ENCODE measurements at places on chromosomes 12 and 14.

DNA sequence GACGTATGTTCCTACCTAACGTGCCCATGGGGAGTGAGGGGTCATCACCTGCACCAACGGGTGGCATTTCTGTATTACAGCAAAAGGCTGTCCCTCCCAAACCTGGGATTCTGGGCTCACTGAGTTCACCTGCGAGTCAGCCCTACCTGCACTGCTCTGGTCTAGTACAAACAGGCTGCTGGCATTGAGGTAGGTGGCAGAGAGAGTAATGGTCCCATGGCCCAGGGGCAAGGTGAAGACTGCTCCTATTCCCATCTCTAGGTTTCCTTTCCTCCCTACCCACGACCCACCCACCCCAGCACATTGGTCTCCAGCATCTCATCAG lies 421 bp downstream of the SUOX start:
- DNase-seq = no peak

DNA sequence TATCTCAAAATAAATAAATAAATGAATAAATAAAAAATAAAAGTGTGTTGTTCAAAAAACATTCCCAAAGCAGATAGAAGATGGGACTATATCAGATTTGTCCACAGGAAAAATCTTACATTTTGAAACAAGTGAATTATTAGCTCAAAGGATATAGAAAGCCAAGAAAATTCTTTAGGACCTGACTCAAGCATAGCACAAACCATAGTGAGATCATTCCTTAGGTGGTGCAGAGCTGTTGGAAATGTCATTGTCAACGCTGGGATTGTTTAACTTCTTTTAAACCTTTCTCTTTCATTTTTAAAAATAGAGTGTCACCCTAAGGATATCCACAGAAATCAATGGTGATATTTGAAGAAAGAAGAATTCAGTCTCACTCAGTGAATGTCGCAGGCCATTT lies 43.5 kb downstream of the DRAM1 start:
- no peak for DNase-seq

DNA sequence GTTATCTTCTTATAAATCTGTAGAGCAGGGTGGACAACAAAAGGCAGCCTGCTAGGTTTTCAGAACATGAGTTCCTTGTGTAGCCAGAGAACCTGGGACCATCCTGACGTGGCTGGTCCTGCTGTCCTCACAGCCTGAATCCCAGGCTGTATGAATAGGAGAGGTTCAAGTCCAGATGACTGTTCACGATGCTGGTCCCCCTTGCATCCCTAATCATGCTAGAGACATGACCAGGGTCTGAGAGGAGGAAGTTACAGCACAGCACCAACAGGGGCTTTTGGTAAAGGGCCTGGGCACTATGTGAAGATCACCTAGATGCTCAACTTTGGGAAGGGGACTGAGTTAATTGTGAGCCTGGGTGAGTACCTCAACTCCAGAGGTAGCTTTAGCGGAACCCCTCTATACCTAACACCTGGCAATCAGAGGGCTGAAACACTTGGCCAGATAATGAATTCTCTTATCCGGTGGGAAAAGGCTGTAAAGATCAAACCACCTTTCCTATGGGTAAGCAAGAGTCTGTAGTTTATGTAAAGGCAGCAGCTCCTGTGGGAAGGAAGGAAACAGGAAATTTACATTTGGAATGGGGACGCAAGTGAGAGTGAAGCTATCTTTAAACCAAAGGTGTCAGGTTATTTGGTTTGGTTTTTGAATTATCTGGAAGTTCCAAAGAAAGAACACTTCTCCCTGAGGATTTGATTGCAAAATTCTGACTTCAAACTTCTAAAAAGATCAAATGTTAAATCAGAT lies 112.8 kb downstream of the DAD1 start:
- no peak for DNase-seq

- no peak for DNase-seq
Observed at GRCh38 chr14:103526247-103526913, 2.6 kb upstream of the TRMT61A start.
